Activated T-cell treated with anti-CD3 and anti-CD28 coated beads for 48 hours (primary cell): ENCODE measurements at places on chromosomes 3 and 15.

DNA sequence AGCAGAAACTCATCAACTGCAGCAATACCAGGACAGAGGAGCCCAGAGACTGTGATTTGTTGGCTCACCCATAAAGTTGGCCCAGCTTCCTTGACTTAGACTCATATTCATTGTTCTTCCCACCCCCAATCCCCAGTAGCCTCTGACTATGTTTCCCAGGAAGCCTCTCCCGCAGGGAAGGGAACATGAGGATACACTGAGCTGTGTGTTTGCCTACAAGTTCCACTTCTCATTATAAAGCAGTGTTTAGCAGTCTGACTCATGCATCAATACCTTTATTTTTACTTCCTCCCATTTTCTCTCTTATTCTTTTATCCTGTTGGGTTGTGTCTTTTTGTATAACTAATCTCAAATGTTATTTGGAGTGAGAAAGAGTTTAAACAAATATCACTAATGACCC lies 111.6 kb upstream of the PHLDB2 start:
- no peak for DNase-seq

GRCh38 chr15:70343961-70344621 lies 246.4 kb upstream of the TLE3 start:
- no peak for DNase-seq

GRCh38 chr3:105274536-105274935 lies 92.2 kb upstream of the ALCAM start:
- DNase-seq: no peak

GRCh38 chr3:71195492-71195891 lies 388.0 kb downstream of the FOXP1 start:
- no peak for DNase-seq

- DNase-seq: no peak
Observed at GRCh38 chr3:63964681-63965485, 52.7 kb upstream of the SCAANT1 start.

GRCh38 chr15:22880068-22880980 lies 41.9 kb downstream of the NIPA2 start:
- no peak for DNase-seq

DNA sequence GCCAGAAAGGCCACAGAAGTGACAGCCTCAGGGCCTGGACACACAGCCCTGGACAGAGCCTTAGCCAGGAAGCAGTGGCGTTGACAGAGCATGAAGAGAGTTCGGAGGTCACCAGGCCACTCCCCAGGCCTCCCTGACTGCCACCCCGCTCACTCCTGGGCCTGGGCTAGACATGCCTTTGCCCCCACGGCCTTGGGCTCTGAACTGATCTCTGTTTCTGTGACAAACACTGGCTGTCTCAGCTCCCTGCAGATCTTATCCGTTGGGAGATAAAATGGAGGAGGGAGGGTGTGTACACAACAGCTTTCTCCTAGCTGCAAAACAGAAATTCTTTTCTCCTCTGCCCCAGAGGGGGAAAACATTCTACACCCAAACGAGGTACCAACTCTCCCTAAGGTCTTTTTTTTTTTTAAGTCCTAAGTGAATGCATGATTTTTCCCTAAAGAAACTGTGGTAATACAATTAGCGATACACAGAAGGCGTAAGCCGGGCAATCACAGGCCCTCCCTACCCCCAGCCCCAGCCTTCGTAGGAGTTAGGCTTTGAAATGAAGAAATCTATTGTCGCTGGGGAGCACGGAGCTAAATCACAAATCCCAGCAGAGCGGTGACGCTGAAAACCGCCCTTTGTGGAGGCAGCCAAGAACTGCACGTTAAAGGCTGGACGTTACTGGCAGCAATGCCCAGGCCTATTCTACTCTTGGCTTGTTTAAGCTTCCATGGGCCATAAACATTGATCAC lies 45.0 kb downstream of the SRGAP3 start:
- no peak for DNase-seq

DNA sequence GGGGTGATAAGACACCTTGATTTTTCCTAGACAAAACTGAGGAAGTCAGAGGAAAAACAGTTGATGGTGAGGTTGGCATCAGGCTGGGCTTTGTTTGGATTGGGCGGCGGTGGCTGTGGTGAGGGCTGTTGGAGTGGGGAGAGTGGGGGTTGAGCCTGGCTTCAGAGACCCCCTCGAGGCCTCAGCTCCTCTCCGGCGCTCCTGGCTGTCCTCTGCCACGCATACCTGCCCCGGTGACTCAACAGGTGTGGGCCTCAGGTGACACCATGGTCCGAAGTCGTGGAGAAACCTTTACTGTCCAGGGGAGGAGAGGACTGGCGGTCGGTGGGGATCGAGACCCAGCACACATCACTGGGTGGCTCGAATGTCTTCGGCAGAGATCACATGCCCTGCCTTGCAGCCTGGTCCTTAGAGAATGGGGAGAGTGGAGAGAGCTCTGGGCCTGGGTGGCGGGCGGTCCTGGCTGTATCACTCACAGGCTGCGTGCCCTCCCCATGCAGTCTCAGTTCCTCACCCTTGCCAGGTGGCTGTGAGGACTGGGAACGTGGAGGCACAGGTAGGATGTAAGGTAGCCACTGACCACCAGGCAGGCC lies 2.6 kb downstream of the APBA2 start:
- DNase-seq: no peak

- no peak for DNase-seq
Observed at GRCh38 chr3:136626493-136626892, 125.7 kb downstream of the STAG1 start.

GRCh38 chr15:75452865-75453702 lies 1.6 kb upstream of the SIN3A start:
- DNase-seq: peak; percentile 68

DNA sequence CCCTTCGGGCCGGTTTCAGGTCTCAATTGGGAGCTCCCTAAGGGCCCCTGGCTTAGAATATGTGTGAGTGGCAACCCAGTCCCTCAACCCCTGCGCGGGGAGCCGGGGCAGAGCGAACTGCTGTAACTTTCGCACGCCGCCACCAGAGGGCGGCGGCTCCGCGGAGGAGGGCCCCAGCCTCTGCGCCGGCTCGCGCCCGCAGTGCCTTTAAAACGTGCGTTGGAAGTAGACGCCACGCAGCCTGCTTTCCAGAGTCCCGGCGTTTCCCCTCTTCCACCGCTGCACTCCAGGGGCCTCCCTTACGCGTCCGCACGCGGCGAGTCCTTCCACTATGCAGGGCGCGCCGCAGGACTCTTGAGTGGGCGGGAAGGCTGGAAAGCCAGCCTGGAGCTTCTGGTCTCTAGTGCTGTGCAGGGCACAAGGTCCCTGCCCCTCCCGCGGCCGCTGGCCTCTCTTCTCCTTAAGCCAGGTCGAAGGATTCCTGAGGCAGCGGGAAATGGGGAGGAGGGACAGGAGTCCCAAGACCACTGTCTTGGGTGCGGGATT lies 23.7 kb upstream of the RNU6-1 start:
- peak; percentile 73 for DNase-seq

- no peak for DNase-seq
Observed at GRCh38 chr15:92810418-92811138, 89.5 kb upstream of the CHD2 start.

- DNase-seq: no peak
Observed at GRCh38 chr15:63499611-63500010, 4.8 kb upstream of the USP3 start.

- no peak for DNase-seq
Observed at GRCh38 chr3:37621771-37622170, 239.9 kb upstream of the CTDSPL start.

GRCh38 chr15:68653801-68654200 lies 75.0 kb downstream of the CORO2B start:
- DNase-seq: no peak

DNA sequence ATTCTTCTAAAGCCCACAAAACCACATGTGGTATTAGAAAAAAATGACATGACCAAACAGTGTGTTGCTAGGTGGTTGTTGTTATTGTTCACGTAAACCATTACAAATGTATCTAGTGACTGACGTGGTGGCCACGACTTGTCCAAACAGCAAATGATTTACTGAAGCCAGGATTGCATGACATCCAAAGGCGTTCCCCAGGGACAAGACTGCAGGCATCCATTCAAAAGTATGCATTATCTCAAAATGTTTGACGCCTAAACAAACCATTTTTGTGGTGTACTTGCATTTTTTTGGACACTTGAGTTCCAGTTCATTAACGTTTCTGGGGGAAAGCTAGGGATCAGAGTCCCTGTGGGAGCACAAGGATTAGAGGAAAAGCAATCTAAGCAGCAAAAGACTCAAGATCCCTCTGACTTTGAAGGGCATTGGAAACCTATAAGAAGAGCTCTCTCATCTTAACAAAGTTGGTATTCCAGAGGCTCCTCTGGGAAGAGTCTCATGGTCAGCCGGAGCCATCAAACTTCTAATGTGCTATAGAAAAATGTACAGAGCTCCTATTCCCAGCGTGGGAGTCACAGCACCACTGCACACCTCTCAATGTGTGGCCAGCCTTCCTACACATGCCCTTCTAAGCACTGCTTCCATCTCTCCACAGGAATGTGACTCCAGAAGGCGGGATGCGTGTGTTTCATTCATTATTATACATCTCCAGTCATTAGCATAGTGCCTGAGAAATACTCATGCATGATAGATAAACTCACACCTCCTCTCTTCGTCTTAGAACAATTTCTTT lies 62.9 kb downstream of the FBN1 start:
- DNase-seq: no peak

DNA sequence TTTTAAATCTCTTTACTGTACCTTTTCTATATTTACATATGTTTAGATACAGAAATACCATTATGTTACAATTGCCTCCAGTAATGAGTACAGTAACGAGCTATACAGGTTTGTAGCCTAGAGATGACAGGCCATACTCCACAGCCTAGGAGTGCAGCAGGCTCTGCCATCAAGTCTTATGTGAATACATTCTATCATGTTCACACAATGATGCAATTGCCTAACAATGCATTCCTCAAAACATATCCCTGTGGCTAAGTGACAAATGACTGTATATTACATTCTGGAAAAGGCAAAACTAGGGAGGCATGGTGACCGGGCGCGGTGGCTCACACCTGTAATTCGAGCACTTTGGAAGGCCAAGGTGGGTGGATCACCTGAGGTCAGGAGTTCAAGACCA lies 192.4 kb upstream of the IGF1R start:
- DNase-seq: no peak

DNA sequence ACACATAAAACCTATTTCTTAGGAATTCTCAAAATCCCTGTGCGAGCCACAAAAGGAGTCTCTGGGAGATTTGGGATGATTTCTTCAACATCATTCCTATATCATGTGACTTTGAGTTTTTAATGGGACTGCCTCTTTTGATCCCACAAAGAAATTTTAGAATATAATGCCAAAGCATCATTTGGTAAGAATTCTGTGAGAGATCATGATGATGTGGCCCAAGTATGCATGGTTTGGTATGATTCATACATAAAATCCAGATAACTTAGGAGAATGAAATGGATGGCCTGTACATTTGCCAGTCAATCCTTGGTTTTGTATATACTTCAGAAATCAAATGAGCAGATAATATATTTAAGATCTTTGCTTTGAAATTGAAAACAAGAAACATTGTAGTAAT lies 61.3 kb downstream of the UBE2E2 start:
- DNase-seq: no peak

- DNase-seq: no peak
Observed at GRCh38 chr3:138598534-138598933, 4.5 kb upstream of the CEP70 start.

DNA sequence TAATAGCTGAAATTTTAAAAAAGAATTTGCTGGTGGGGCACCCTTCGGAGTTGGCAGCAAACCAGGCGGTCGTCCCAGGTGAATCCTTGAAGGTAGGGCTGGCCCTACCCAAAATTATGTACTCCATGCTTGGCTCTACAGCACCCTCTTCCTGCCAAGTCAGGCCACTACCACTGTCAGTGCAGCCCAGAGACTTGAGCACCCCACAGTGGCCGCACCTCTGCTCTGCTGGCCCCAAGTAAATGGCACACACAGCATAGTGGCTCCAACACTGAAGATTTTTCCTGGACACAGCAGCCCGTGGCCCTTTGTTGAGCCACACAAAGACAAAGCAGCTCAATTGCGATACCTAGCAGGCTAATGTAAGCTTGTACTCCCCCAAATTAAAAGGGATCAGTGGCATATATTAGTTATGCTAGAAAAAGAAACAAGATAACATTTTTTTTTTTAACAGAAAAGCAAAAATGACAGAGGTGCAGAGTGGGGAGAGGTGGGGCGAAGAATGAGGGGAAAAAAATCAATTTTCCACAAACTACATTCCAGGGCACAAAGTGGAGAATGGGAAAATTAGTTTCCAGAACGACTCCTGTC lies 250.5 kb downstream of the UACA start:
- DNase-seq: peak; percentile 61

DNA sequence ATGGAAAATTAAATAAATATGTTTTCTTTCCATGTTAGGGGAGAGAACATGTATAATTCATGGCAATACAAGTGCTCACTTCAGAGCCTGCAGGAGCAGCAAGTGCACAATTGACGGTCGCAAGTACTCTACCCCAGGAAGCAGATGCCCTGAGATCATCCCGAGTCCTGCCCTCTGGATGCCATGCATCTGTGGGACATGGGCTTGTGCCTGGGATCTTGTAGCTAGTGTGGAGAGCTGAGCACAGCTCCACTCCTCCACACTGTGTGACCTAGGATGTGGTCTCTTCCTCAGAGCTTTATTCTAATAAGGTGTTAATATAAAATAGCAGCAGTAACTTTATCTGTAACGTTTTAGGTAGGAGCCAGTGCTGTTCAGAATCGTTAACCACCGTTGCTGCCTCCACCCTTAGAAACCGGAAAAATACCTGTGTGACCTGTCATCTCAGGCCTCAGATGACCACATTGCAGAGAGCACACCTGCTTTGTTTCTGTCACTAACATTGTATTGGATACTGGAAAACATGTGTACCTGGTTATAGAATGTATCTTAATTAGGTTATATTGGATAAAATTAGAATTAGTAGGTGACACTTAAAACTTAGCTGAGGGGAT lies 105.0 kb upstream of the GOLGA6L6 start:
- DNase-seq: no peak

GRCh38 chr3:129756871-129757270 lies 136.6 kb downstream of the TMCC1 start:
- no peak for DNase-seq

DNA sequence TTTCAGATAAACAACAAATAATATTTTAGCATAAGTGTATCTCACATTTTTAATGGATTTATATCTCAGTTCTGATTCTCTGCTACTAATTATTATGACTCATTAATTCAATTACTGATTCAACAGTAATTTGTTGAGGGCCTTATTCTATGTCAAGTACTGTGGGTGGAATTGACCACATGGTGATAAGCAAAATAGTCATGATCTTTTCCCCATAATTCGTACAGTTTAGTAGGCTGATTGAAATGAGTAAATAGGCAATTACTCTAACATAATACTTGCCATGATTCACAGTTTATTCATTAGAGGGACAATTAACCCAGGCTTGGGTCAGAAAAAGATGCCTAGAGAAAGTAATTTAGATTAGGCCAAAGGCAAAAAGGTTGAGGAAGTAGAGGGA lies 60.9 kb upstream of the SLC4A7 start:
- no peak for DNase-seq
